ENCODE measurements at places on chromosomes 7 and 10. TPM values are rescaled to one million over a fixed set of nuclear protein-coding genes. Genes with fewer than 3 reads are reported as not detected.

DNA sequence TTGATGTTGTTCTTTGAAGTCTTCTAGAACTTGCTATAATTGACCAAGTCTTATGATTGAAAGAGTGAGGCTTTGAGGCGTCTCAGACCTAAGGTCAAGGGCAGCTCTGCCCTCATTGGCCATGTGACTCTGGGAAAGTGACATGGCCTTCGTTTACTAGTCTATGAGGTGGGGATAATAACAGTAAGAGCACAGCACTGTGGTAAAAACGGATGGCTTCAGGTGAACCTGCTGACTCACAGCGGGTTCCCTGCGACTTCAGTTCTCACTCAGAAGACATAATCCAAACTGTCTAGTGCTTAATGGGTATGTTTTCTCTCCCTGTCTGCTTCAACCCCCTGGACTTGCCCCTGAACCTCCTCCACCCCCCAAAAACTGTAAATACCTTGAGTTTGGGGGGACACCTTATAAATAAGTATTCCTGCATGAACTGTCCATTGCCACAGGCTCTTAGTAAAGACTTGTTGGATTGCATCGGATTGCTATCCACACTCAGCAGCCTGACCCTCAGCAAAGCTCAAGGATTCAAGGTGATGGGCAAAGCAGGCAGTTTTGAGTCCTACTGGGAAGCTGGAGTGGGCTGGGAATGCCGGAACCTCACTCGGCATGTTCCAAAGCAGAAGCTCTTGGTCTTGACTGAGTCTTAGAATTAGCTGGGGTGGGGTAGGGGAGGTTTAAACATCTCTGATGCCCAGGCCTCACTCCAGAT, 304.6 kb downstream of the KLF6 start:
- DNase-seq = no peak
- H3K27me3 ChIP-seq = no peaks in the 10 kb centered on the region
- no peaks in the 10 kb centered on the region for H3K36me3 ChIP-seq
- peaks cover 35% of the 10 kb centered on the region for H3K4me1 ChIP-seq
- H3K4me3 ChIP-seq = no peak overlapping the region

- no peaks in the 10 kb centered on the region for H3K36me3 ChIP-seq
- no peaks in the 10 kb centered on the region for H3K27me3 ChIP-seq
- DNase-seq = no peak
- no peak overlapping the region for H3K27ac ChIP-seq
Measured at GRCh38 chr7:125670926-125671572, 741.4 kb upstream of the POT1 start.

GRCh38 chr10:14172336-14172950, 158.3 kb downstream of the FRMD4A start:
- H3K4me1 ChIP-seq = peaks cover 12% of the 10 kb centered on the region
- no peak for DNase-seq
- H3K27ac ChIP-seq = no peak overlapping the region
- H3K27me3 ChIP-seq = peaks cover 31% of the 10 kb centered on the region
- no peak overlapping the region for H3K4me3 ChIP-seq

DNA sequence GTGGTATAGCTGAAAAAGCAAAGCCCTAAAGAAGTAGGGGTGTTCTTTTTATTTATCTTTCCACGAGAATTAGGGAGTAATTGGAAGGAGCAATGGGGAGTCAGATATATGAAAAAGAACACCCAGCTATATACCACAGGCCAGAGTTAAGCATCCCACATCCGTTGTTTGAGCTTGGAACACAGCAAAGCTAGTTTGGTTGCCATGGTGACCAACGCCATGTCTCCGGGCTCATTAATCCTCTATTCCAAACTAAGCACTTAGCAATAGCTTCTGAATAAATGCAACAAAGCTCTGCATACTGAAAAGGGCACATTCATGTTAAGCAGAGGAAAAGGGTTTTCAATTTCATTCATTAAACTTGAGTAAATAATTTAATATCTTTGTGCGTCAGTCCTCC, 23.5 kb downstream of the ASB4 start:
- H3K36me3 ChIP-seq = no peaks in the 10 kb centered on the region
- H3K4me3 ChIP-seq = no peak overlapping the region
- H3K4me1 ChIP-seq = no peaks in the 10 kb centered on the region
- H3K27me3 ChIP-seq = no peaks in the 10 kb centered on the region
- no peak overlapping the region for H3K27ac ChIP-seq

- no peak for DNase-seq
- no peaks in the 10 kb centered on the region for H3K27me3 ChIP-seq
- peaks cover 6% of the 10 kb centered on the region for H3K4me1 ChIP-seq
- no peak overlapping the region for H3K4me3 ChIP-seq
Measured at GRCh38 chr7:129315960-129316359, 91.1 kb downstream of the AHCYL2 start.

DNA sequence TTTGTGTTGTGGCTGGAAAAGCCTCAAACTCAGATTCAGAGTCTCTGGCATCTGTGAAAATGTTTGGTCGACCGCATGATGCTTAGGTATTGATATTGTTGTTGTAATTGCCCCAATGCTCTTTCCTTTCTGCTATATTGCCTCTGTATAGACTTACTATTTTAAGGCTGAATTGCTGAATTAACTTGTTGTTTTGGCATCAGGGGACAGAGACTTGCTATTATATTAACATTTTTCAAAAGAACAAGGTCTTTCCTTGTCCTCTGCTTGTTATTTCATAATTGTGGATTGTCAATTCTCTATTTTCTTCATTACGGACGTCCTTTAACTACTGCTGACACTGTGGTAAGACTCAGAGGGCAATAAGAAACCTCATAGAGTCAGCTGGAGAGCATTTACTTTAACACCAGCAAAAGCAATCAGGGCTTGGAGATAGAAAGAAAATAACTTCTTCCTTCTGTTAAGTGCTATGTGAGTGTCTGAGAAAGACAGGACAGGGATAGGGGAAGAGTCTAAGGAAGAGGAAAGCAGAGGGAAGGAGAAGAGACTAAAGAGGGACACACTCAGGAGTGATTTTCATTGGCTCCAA, 17.6 kb downstream of the CPED1 start:
- H3K27ac ChIP-seq = no peak overlapping the region
- no peak overlapping the region for H3K4me3 ChIP-seq
- no peak for DNase-seq
- no peaks in the 10 kb centered on the region for H3K27me3 ChIP-seq
- H3K4me1 ChIP-seq = no peaks in the 10 kb centered on the region
- no peaks in the 10 kb centered on the region for H3K36me3 ChIP-seq

- H3K27ac ChIP-seq = peak overlapping the region; percentile 22
- H3K27me3 ChIP-seq = no peaks in the 10 kb centered on the region
- no peak overlapping the region for H3K4me3 ChIP-seq
- no peaks in the 10 kb centered on the region for H3K36me3 ChIP-seq
- DNase-seq = no peak
Measured at GRCh38 chr7:39746103-39746819, 122.9 kb downstream of the RALA start.

GRCh38 chr7:999941-1000935, 17.3 kb downstream of the CYP2W1 start:
- H3K4me3 ChIP-seq = no peak overlapping the region
- H3K27ac ChIP-seq = no peak overlapping the region
- no peak for DNase-seq

DNA sequence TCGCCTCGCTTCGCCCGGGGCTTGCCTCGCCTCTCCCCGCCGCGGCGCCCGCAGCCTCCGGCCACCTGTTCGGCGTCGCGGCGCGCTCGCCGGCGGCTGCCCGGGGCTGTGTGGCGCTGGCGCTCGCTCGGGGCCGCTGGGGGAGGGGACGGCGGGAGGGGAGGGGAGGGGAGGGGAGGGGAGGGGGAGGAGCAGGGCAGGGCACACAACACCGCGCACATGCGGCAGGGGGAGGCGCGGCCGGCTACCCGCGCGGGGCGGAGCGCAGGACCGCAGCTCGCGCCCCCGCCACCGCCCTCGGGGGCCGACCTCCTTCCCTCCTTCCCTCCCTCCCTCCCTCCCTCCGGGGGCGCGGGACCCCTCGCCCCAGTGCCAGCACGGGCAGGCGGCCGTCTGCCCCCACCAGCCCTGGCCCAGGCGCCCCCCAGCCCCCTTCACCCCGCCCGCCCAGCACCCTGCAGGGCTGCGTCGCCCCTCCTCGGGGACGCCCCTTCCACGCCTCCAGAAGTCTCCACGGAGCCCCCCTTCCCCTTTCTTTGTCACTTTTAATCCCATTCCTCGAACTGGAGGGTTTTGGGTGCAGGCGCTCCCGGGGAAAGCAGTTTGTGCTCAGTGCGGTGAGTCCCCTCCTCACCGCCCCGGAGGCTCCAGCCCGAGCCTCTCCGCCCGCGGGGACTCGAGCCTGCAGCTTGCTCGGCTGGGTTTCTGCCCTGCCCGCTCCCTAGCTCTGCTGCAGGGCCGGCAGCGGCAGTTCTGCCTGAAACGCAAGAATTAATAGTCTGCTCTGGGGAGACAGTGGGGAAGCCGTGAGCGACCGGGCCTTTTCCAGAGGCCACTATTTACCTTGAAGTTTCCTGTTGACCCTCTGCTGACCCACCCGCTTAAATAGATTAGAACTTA, at the start of gene PARD3:
Gene PARD3, minus strand, starts transcription at position 112 of the 900 bp plus-strand sequence. CDS start 301 bp downstream, outside the sequence.
- peak within 1 kb of the TSS; percentile 85 for H3K4me3 ChIP-seq
- H3K4me1 ChIP-seq = peaks cover 20% of the 10 kb centered on the region
- H3K36me3 ChIP-seq = no peaks in the 10 kb centered on the region
- H3K27me3 ChIP-seq = no peaks in the 10 kb centered on the region
- no peak for DNase-seq

GRCh38 chr7:47361236-47361635, 220.7 kb downstream of the TNS3 start:
- peak overlapping the region; percentile 22 for H3K4me3 ChIP-seq
- H3K27me3 ChIP-seq = peaks cover 9% of the 10 kb centered on the region
- peak overlapping the region; percentile 57 for H3K27ac ChIP-seq
- H3K36me3 ChIP-seq = no peaks in the 10 kb centered on the region
- DNase-seq = no peak
- peaks cover 17% of the 10 kb centered on the region for H3K4me1 ChIP-seq

GRCh38 chr7:40969641-40970040, 733.2 kb downstream of the INHBA start:
- no peaks in the 10 kb centered on the region for H3K4me1 ChIP-seq
- H3K27me3 ChIP-seq = no peaks in the 10 kb centered on the region

- H3K27me3 ChIP-seq = no peaks in the 10 kb centered on the region
- H3K4me1 ChIP-seq = no peaks in the 10 kb centered on the region
- no peak overlapping the region for H3K4me3 ChIP-seq
- DNase-seq = no peak
Measured at GRCh38 chr10:121436630-121437341, 161.5 kb downstream of the FGFR2 start.

GRCh38 chr10:101624526-101625102, 36.5 kb downstream of the DPCD start:
- H3K27ac ChIP-seq = no peak overlapping the region
- H3K4me1 ChIP-seq = peaks cover 12% of the 10 kb centered on the region
- H3K27me3 ChIP-seq = no peaks in the 10 kb centered on the region
- H3K4me3 ChIP-seq = no peak overlapping the region

GRCh38 chr10:107692072-107692471, 527.6 kb upstream of the SORCS1 start:
- H3K4me3 ChIP-seq = no peak overlapping the region
- DNase-seq = no peak
- H3K27ac ChIP-seq = no peak overlapping the region
- no peaks in the 10 kb centered on the region for H3K4me1 ChIP-seq
- H3K36me3 ChIP-seq = no peaks in the 10 kb centered on the region
- H3K27me3 ChIP-seq = no peaks in the 10 kb centered on the region

GRCh38 chr10:113704637-113705343, 25.1 kb downstream of the CASP7 start:
- H3K27ac ChIP-seq = no peak overlapping the region
- H3K4me1 ChIP-seq = no peaks in the 10 kb centered on the region
- H3K27me3 ChIP-seq = no peaks in the 10 kb centered on the region
- DNase-seq = no peak
- no peaks in the 10 kb centered on the region for H3K36me3 ChIP-seq

- peaks cover 70% of the 10 kb centered on the region for H3K4me1 ChIP-seq
- no peak overlapping the region for H3K4me3 ChIP-seq
- peak overlapping the region; percentile 63 for H3K27ac ChIP-seq
- H3K36me3 ChIP-seq = peaks cover 31% of the 10 kb centered on the region
- DNase-seq = no peak
Measured at GRCh38 chr7:130887957-130888371, 154.0 kb upstream of the KLF14 start.

- peaks cover under 1% of the 10 kb centered on the region for H3K4me1 ChIP-seq
- no peak for DNase-seq
- H3K27ac ChIP-seq = no peak overlapping the region
- no peak overlapping the region for H3K4me3 ChIP-seq
- no peaks in the 10 kb centered on the region for H3K36me3 ChIP-seq
Measured at GRCh38 chr10:101901340-101901739, 57.7 kb upstream of the KCNIP2 start.

DNA sequence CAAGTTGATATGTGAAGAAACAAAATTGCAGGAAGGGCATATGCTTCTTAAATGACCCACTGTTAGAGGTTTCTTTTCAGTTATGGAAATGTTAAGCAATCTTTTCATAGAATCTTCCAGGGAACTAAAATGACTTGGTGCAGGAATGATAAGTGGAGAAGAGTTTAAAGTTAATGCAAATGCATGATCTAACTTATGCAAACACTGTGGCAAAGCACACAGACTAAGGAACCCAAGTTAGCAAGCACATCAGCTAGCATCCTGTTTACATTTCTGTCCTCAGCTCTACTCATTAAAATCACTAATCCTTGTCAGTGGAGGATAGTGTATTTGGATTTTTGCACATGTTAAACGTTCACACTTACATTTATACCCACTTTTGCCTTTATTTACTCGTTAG, 9.3 kb downstream of the CLCN1 start:
- no peaks in the 10 kb centered on the region for H3K27me3 ChIP-seq
- H3K27ac ChIP-seq = no peak overlapping the region
- H3K4me1 ChIP-seq = no peaks in the 10 kb centered on the region
- no peak overlapping the region for H3K4me3 ChIP-seq

TSC22D4 gene
- 9.1 TPM for polyA plus RNA-seq

HOGA1 gene
- 0.49 TPM for polyA plus RNA-seq

PITX3 gene
- not detected for polyA plus RNA-seq

MUC3A gene
- polyA plus RNA-seq = 1.2 TPM

NUDT13 gene
- polyA plus RNA-seq = 1.3 TPM

CHN2 gene
- 1.6 TPM for polyA plus RNA-seq

SLC35G1 gene
- 4.7 TPM for polyA plus RNA-seq

PAX4 gene
- polyA plus RNA-seq = not detected

DNAH11 gene
- polyA plus RNA-seq = under 0.01 TPM

HOXA2 gene
- polyA plus RNA-seq = 0.22 TPM

CRTAC1 gene
- not detected for polyA plus RNA-seq
